DMS153 (cell line): ENCODE measurements at places on chromosomes 5 and 9.

- DNase-seq, result no peak
These were observed 90.1 kb upstream of the FAM169A start for GRCh38 chr5:74956278-74956677.

DNA sequence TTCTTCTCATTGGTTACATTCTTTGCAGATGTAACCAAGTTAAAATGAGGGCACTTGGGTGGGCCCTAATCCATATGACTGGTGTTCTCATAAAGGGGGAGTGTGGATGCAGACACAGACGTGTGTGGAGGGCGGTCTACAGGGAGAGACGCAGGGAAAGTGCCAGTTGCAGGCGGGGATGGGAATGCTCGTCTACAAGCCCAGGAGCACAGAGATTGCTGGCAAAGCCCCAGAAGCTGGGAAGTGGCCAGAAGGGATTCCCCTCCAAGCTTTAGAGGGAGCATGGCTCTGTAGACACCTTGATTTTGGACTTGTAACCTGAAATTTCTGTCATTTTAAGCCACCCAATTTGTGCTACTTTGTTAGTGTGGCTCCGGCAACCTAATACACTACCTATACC, 96.8 kb upstream of the CTSL start:
- DNase-seq, result no peak

GRCh38 chr9:80994892-80995291, 694.5 kb downstream of the TLE1 start:
- no peak for DNase-seq

DNA sequence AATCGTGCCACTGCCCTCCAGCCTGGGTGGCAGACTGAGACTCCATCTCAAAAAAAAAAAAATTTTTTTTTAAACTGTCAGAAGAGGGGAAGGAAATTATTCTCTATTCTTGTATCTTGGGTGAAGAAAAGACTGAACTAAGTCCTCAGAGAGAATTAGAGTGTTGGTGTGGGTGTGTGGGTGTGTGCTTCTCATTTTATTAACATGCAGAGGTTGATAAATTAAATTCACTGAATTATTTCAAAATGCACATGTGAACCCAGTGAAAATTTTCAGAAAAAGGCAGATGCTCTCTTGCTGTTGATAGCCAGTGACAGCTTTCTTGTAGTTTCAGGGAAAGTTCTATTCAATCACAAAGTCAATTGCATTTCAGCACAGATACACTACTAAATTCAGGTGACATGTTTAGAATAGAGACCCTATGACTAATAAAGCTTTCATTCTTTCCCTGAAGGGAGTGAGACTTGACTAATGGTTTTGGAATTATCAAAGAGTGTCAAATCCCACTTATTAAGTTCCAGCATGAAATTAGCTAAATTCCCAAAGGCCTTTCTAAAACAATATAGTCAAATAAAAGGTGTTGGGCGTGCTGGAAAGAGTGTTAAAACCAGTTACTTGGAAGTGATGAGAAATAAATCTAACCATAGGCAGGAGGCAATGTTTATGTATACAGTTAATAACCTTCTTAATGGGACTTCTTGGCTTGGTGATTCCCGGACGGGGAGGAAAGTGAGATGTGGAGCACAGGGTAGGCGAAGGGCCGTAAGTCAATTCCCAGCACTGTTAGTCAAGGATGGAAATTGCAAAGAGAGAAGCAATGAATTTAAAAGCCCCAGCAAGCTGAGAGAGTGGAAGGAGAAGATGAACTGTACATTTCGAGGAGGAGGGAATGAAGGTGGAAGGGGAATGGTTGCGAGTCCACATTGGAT, 103.2 kb upstream of the SPATA31D4 start:
- DNase-seq, result no peak
